ENCODE measurements at places on chromosomes 16 and 17.
A peak's percentile ranks its signal among the peaks of the same experiment; 100 is the strongest.

GRCh38 chr16:70342016-70342415 lies 4.7 kb upstream of the DDX19A start:
- no peak for DNase-seq

- DNase-seq, result peak; percentile 73
Observed at GRCh38 chr17:45146890-45147580, 1.2 kb upstream of the HEXIM1 start.

DNA sequence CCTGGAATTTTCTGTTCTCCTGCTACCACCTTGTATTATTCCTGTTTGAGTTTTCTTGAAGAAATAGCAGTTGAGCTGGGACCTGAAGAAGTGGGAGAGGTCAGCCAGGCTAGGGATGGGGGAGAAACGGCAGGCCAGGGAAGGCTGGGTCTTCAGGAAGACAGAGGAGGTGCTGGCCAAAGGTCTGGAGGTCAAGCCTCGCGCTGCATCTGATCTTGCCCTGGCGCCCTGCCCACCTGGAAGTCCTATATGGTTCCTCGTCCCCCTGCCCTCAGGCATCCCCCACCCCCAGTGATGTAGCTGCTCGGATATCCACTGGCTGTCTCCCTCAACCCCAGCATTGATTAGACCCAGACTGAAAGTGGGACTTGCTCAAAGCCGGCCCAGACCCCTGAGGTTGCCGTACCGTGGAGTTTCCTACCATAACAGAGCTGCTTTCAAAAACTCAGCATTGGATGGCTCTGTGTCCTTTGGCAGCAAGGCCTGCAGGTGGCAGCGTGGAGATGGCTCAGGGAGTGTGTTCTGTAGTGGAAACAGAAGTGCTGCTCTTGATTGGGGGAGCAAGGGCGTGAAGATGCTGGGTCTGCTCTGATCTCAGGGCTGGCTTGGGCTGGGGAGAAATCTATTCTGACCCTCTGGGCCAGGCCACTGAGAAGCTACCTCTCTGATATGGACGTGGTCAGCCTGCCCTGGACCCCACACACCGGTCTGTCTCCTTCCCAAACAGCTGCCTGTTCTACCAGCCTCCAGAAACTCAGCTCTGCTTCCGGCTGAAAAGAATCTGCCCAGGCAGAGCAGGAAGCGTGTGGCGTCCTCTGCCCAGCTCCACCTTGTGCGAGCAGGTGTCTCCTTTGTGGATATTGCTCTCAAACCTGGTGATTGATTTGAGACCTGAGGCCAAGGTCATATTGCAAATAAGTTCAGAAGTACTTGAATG lies 107.0 kb upstream of the CACNG5 start:
- peak; percentile 78 for DNase-seq

GRCh38 chr17:58245428-58246103 lies 7.2 kb downstream of the LPO start:
- DNase-seq, result no peak

DNA sequence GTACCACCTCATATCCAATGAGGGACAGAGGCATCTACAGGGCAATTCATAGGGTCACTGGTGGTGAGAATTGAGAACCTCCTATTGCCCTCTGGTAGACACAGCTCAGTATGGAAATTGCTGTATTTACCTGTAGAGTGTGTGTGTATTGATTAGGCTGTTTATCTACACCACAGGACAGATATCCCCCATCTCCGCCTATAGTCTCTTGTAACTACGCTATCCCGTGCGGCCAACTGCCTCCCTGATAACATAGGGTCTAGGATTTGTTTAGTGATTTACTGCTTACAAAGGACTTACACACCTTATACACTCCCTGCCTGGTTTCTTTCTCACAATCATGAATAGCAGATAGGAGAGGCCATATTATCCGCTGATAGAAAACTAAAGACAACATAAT lies 1.7 kb upstream of the STAT3 start:
- no peak for DNase-seq

- DNase-seq, result no peak
Observed at GRCh38 chr17:69404399-69404798, 10.1 kb upstream of the MAP2K6 start.
